ENCODE measurements at places on chromosomes 16 and 17. TPM values are rescaled to one million over a fixed set of nuclear protein-coding genes. Genes with fewer than 3 reads are reported as not detected.

OR4D1 gene
- total RNA-seq, result not detected

NOD2 gene
- total RNA-seq, result not detected

PIMREG gene
- 67.6 TPM for total RNA-seq

HNF1B gene
- 1.3 TPM for total RNA-seq

CYBC1 gene
- total RNA-seq, result 77.2 TPM

PPY gene
- not detected for total RNA-seq

TBC1D3C gene
- not detected for total RNA-seq

BAIAP3 gene
- 13.1 TPM for total RNA-seq

ATP6V0A1 gene
- total RNA-seq, result 0.07 TPM

KRT34 gene
- total RNA-seq, result 5.1 TPM

CCDC200 gene
- not detected for total RNA-seq

KIAA0753 gene
- 7.3 TPM for total RNA-seq

KRT36 gene
- total RNA-seq, result not detected

FNDC8 gene
- total RNA-seq, result not detected

NPW gene
- total RNA-seq, result 5.6 TPM

KRTAP2-2 gene
- total RNA-seq, result not detected

LLGL2 gene
- 122 TPM for total RNA-seq

PIK3R5 gene
- not detected for total RNA-seq

DNAJA2 gene
- total RNA-seq, result 57.0 TPM

MT1M gene
- 1.5 TPM for total RNA-seq

JPT1 gene
- total RNA-seq, result 705 TPM

C17orf113 gene
- total RNA-seq, result 0.62 TPM

ABCC11 gene
- total RNA-seq, result not detected

KRTAP9-2 gene
- total RNA-seq, result not detected

GP1BA gene
- total RNA-seq, result not detected

TLCD2 gene
- total RNA-seq, result 0.63 TPM

CD7 gene
- 0.98 TPM for total RNA-seq

CLEC18C gene
- total RNA-seq, result 0.12 TPM

CD300C gene
- not detected for total RNA-seq

MYL4 gene
- 1.6 TPM for total RNA-seq

ZBTB4 gene
- 14.7 TPM for total RNA-seq

RDM1 gene
- 2.0 TPM for total RNA-seq

GNAO1 gene
- total RNA-seq, result not detected

PRR35 gene
- total RNA-seq, result not detected

Data from PC-3 (cell line).